CD4-positive, CD25-positive, alpha-beta regulatory T cell (primary cell): ENCODE measurements at places on chromosomes 5 and 9.
A peak's percentile ranks its signal among the peaks of the same experiment; 100 is the strongest.

DNA sequence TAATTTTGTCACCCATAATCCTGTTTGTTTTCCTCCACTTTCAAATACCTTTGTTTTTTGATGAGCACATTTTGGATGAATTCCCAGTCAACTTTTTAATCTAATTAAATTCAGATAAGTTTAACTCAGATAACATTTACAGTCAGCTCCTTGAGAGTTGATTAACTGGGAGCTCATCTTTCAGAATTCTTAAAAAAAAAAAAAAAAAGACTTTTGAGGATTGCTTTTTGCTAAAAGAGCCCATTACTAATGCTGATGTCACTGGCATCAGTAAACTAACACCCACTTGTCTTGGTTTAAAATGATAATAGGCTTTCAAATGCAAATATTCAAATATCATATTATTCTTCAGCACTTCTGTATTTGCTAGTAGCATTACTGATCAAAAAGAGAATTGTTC, 47.1 kb upstream of the NFIB start:
- no peak overlapping the region for H3K27ac ChIP-seq
- H3K4me3 ChIP-seq = no peak overlapping the region
- H3K36me3 ChIP-seq = no peaks in the 10 kb centered on the region
- DNase-seq = no peak
- H3K27me3 ChIP-seq = no peaks in the 10 kb centered on the region

GRCh38 chr5:72634444-72634843, 127.2 kb upstream of the ZNF366 start:
- H3K27me3 ChIP-seq = no peaks in the 10 kb centered on the region
- no peaks in the 10 kb centered on the region for H3K36me3 ChIP-seq
- no peaks in the 10 kb centered on the region for H3K4me1 ChIP-seq
- no peak overlapping the region for H3K4me3 ChIP-seq

DNA sequence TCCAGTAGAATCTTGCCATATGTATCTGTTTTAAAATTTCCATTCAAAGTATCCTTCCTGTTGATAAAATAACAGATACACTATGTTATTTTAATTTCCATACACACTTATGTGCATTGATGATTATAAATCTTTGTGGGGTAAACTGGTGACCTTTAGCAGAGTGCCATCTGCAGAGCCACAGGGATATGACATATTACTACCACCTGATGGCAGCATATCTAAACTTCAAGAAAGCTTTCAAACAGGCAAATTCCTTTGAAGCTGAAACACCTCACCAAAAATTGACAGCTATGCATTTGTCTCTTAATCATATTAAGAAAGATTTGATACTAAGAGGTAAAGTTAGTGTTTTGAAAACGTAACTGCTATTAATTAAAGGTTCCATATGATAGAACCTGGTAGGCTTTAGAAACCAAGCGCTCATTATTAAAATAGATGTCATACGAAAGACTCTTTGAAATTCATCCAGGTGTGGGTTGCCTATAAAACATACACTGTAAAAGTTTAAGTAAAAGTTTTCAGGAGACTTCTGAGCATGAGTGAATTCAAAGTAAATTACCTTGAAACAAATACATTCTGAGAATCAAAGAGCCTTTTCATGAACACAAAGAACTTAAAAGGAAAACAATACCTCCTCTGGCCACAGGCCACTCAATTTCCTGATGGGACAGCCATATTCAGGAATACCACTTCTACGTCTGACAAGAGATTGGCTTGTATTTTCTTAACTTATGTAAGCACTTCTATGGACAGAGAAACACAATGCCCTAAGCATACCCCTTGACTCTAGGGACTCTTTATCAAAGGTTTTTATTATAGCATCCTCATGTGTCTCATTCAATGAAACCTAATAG, 93.3 kb downstream of the KIAA0825 start:
- H3K4me1 ChIP-seq = no peaks in the 10 kb centered on the region
- no peaks in the 10 kb centered on the region for H3K36me3 ChIP-seq
- H3K27ac ChIP-seq = no peak overlapping the region

DNA sequence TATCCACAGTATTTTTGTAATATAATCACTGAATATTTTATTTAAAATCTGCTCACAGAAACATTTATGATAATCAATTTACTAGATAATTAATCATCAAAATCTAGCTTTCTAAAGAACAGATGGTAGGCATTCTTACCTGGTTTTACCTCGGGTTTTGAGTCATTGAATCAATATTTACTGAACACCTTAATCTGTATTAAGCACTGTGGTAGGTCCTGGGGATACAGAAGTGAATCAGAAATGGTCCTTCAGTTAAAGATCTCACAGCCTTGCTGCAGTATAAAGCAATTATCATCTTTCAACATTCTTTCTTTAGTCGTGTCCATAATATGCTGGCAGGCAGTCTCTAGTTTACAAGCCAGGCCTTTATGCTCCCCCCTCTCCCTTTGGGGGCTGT, 2.0 kb upstream of the MEIKIN start:
- no peak overlapping the region for H3K27ac ChIP-seq
- no peak overlapping the region for H3K4me3 ChIP-seq
- no peaks in the 10 kb centered on the region for H3K4me1 ChIP-seq
- peaks cover 1% of the 10 kb centered on the region for H3K27me3 ChIP-seq
- no peaks in the 10 kb centered on the region for H3K36me3 ChIP-seq

- peaks cover 59% of the 10 kb centered on the region for H3K4me1 ChIP-seq
- peak overlapping the region; percentile 47 for H3K27ac ChIP-seq
- H3K4me3 ChIP-seq = peak overlapping the region; percentile 39
- peak; percentile 56 for DNase-seq
- H3K36me3 ChIP-seq = no peaks in the 10 kb centered on the region
These were observed 311.4 kb downstream of the TLE4 start for GRCh38 chr9:79883073-79883645.

DNA sequence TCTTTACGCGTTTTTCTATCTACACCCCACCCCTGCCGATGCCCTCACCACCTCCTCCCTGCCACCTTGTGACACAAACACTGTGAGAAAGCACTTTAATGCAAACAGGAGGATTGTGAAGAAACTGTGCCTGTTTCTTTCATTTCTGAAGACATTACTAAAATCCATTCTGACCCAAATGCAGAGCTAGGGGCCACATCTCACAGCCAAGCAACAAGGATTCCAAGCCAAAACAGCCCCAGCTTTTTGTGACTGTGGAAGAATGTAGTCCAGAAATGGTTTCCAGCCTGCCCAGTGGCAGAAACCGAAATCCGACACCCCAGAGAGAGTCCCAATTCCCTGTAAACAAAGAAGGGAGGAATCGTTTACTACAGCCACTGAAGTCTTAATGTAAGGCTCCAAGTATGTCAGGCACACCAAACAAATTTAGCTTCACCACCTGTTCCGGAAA, 190.9 kb downstream of the TTC39B start:
- no peak overlapping the region for H3K27ac ChIP-seq
- H3K4me3 ChIP-seq = no peak overlapping the region
- peaks cover 11% of the 10 kb centered on the region for H3K27me3 ChIP-seq
- H3K4me1 ChIP-seq = no peaks in the 10 kb centered on the region
- no peaks in the 10 kb centered on the region for H3K36me3 ChIP-seq

- H3K36me3 ChIP-seq = no peaks in the 10 kb centered on the region
- DNase-seq = no peak
- no peaks in the 10 kb centered on the region for H3K4me1 ChIP-seq
- H3K27ac ChIP-seq = no peak overlapping the region
These were observed 90.9 kb upstream of the PHYKPL start for GRCh38 chr5:178323541-178323865.

DNA sequence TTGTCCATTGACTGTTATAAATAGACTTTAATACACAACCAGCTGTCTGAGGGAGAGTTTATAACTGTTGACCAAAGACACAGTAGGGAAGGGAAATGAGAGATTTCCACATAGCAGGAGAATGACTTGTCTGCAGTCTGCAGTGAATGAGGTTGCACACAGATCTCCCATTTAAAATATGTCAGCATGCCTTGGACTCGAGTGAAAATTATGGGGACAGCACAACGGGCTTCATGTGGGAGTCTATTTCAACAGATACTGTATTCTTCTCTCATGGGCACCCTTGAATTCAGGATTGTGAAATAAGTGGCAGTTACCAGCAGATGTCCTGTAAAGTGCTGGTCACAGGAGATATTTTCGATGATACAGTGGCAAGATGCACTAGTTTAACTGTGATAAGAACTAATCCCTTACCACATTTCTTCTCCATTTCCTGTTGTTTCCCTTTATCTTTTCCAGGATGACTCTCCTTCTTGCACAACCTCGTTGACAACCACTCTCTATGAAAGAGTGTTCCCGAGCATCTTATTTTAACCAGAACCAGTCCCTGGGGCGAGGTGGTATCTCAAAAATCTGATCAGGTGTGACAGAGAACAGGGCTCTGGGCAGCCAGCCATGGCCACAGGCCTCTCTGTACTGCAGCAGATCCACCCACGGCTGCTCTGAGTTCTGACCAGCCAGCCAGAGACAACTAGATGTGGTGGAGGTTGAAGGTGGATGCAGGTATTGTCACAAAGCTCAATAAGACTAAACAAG, 51.5 kb upstream of the MAP3K1 start:
- no peak overlapping the region for H3K4me3 ChIP-seq
- no peak for DNase-seq
- H3K27ac ChIP-seq = no peak overlapping the region
- no peaks in the 10 kb centered on the region for H3K36me3 ChIP-seq

GRCh38 chr5:93601071-93601801, 18.2 kb downstream of the NR2F1 start:
- no peak overlapping the region for H3K4me3 ChIP-seq
- peaks cover 19% of the 10 kb centered on the region for H3K4me1 ChIP-seq
- DNase-seq = no peak
- peaks cover 80% of the 10 kb centered on the region for H3K27me3 ChIP-seq

- no peaks in the 10 kb centered on the region for H3K27me3 ChIP-seq
- no peaks in the 10 kb centered on the region for H3K36me3 ChIP-seq
- no peak overlapping the region for H3K4me3 ChIP-seq
- no peak overlapping the region for H3K27ac ChIP-seq
These were observed 20.1 kb downstream of the IPO11 start for GRCh38 chr5:62432621-62433064.

DNA sequence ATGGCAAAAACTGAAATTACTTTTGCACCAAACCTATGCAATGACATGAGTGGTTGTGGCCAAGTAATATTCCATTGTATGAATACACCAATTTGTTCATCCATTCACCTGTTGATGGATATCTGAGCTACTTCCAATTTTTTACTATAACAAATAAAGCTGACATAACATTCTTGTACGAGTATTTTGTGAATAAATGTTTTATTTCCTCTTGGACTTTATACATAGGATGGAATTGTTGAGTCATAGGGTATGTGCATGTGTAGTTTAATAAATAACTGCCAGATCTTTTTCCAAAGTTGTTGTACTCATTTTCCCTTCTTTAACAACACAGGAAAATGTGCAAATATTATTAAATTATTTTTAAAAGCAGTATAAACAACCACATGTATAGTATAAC, 146.1 kb upstream of the ZNF462 start:
- no peak overlapping the region for H3K27ac ChIP-seq
- H3K4me3 ChIP-seq = no peak overlapping the region
- H3K4me1 ChIP-seq = no peaks in the 10 kb centered on the region
- no peak for DNase-seq
- H3K36me3 ChIP-seq = no peaks in the 10 kb centered on the region

GRCh38 chr5:5884593-5884992, 462.1 kb downstream of the ICE1 start:
- H3K4me3 ChIP-seq = no peak overlapping the region
- no peaks in the 10 kb centered on the region for H3K36me3 ChIP-seq
- no peak for DNase-seq
- H3K4me1 ChIP-seq = no peaks in the 10 kb centered on the region
- H3K27me3 ChIP-seq = no peaks in the 10 kb centered on the region

DNA sequence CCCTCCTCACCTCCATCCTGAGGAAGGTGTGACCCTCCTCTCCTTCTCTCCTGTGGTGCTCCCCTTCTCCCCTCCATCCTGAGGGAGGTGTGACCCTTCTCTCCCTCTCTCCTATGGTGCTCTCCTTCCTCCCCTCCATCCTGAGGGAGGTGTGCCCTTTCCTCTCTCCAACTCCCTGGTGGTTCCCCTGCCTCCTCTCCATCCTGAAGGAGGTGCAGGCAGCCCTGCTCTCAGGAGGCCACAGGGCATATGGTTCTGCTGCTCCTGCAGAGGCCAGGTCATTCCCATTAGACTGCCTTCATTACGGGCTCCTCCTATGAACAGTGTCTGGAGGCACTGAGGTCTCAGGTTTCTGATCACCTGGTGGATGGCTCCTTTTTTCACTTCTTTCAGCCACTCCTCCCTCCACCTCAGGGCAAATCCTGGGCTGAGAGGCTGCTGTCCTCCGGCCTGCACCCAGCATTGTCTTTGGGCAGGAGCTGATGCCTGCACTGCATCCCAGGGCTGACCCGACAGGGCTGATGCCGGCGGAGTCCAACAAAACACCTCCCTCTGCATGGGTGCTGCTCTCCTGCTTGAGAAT, 197.1 kb downstream of the MED10 start:
- no peaks in the 10 kb centered on the region for H3K27me3 ChIP-seq
- no peaks in the 10 kb centered on the region for H3K36me3 ChIP-seq
- H3K27ac ChIP-seq = no peak overlapping the region
- no peak overlapping the region for H3K4me3 ChIP-seq
- H3K4me1 ChIP-seq = no peaks in the 10 kb centered on the region

GRCh38 chr5:108917596-108917995, 169.9 kb downstream of the FER start:
- no peak for DNase-seq
- no peaks in the 10 kb centered on the region for H3K36me3 ChIP-seq
- H3K27ac ChIP-seq = no peak overlapping the region
- H3K27me3 ChIP-seq = no peaks in the 10 kb centered on the region
- H3K4me1 ChIP-seq = no peaks in the 10 kb centered on the region

DNA sequence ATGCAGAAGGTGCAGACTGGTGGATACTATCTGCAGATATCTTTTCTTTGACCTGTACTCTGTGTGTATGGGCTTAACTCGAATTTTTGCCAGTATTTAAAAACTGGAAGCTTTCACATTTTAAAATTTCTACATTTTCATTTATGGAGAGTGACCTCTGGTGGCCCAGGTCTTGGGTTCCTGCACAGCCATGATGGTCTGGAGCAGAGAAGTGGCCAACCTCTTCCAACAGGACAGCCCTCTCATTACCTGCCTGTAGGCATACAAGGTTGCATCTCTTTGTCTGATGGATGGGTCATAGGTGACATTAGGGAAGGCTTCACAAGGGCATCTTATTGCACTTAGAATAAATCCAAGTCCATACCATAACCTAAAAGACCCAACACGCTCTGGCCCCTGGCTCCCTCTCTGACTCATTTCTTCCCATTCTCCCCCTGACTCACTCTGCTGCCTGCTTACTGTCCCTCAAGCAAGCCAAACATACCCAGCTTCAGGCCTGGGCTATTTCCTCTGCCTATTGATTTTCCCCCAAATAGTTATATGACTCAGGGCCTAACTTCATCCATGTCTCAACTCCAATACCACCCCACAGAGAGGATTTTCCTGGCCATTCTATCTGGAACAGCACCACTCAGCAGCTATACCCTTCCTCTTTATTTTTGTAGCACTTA, 113.3 kb upstream of the SLC1A3 start:
- H3K4me1 ChIP-seq = no peaks in the 10 kb centered on the region
- no peak overlapping the region for H3K4me3 ChIP-seq
- no peaks in the 10 kb centered on the region for H3K36me3 ChIP-seq
- no peak overlapping the region for H3K27ac ChIP-seq

GRCh38 chr9:99352826-99353225, 130.7 kb downstream of the SEC61B start:
- H3K36me3 ChIP-seq = no peaks in the 10 kb centered on the region
- no peak overlapping the region for H3K4me3 ChIP-seq
- no peak overlapping the region for H3K27ac ChIP-seq
- H3K4me1 ChIP-seq = no peaks in the 10 kb centered on the region
- DNase-seq = no peak
